AG09319 (cell line): ENCODE measurements at places on chromosomes 4 and X.

- no peak for DNase-seq
Observed at GRCh38 chrX:75230296-75230695, 43.6 kb upstream of the UPRT start.

DNA sequence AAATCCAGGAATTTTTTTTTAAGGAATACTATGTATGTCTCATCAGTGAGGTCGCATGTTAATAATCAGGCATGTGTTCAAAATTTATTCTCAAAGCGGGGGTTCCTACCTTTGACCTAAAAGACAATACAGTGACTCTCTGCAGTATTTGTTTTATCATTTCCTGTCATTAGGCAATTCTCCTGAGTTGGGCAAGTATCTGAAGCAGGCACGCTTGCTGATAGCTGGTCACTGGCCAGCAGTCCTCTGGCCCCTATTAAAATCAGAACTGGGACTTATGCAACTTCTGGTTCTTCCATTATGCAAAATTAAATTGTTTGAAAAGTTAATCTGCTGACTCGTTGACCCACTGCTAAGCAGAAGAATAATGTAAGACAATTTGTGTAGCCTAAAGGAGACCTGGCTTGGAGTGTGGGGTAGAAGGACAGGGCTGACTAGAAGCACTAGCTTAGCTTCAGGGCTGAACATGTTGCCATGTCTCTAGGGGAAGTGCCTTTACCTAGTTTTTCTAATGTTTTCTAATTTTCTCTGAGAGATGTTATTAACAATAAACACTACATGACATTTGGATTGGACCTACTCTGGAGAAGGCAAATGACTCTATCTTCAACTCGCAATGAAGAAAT is 36.0 kb upstream of the GABRA2 start:
- DNase-seq: no peak

DNA sequence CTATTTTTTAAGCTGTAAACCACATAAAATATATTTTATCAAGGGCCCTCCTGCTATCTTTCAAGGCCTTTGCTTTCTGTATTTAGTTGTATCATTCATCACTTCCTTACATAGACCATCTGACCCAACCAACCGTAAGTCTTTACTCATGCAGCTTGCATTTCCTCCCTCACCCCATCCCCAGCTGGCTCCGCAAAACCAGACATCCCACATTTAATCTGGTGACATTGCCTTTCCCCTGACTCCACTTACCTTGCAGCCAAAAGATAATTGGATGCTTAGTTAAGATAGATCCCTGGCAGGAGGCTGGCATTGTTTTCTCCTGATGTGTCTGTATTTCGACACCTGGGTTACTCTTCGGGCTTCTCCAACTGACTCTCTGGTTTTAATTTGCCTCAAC is 183.7 kb upstream of the LDB2 start:
- no peak for DNase-seq

- no peak for DNase-seq
Observed at GRCh38 chr4:122508083-122508482, 51.6 kb upstream of the IL2 start.

GRCh38 chr4:12178614-12179610 is 750.2 kb upstream of the HS3ST1 start:
- no peak for DNase-seq

GRCh38 chr4:42671431-42672194 is 14.7 kb upstream of the ATP8A1 start:
- no peak for DNase-seq

DNA sequence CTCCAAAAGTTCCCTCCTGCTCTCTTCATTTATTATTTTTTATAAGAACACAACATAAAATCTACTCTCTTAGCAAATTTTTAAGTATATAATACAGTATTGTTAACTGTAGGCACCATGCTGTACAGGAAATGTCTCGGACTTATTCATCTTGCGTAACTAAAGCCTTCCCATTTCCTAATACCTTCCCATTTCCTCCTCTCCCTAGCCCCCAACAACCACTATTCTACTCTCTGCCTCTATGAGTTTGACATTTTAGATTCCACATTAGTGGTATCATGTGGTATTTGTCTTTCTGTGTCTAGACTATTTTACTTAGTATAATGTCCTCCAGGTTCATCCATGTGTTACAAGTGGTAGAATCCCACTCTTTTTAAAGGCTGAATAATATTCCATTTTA is 15.8 kb upstream of the SYTL4 start:
- DNase-seq: no peak

GRCh38 chr4:5752376-5753184 is 41.6 kb downstream of the EVC start:
- no peak for DNase-seq

GRCh38 chrX:121154858-121155404 is 107.5 kb downstream of the GLUD2 start:
- no peak for DNase-seq

GRCh38 chr4:5793514-5793913 is 82.5 kb downstream of the EVC start:
- DNase-seq: no peak

DNA sequence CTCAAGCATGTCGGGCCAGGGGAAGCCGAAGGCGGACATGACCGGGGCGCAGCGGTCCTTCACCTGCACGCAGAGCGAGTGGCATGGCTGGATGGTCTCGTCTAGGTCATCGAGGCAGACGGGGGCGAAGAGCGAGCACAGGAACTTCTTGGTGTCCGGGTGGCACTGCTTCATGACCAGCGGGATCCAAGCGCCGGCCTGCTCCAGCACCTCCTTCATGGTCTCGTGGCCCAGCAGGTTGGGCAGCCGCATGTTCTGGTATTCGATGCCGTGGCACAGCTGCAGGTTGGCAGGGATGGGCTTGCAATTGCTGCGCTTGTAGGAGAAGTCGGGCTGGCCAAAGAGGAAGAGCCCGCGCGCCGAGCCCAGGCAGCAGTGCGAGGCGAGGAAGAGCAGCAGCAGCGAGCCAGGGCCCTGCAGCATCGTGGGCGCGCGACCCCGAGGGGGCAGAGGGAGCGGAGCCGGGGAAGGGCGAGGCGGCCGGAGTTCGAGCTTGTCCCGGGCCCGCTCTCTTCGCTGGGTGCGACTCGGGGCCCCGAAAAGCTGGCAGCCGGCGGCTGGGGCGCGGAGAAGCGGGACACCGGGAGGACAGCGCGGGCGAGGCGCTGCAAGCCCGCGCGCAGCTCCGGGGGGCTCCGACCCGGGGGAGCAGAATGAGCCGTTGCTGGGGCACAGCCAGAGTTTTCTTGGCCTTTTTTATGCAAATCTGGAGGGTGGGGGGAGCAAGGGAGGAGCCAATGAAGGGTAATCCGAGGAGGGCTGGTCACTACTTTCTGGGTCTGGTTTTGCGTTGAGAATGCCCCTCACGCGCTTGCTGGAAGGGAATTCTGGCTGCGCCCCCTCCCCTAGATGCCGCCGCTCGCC is at the start of gene SFRP2:
Gene SFRP2, minus strand, starts transcription at position 671 of the 864 bp plus-strand sequence. Its CDS starts 248 bp downstream, at position 423.
- DNase-seq: no peak

- no peak for DNase-seq
Observed at GRCh38 chr4:121736735-121737351, 28.1 kb downstream of the SMIM43 start.

GRCh38 chr4:104896660-104897645 is 249.7 kb upstream of the TET2 start:
- no peak for DNase-seq

DNA sequence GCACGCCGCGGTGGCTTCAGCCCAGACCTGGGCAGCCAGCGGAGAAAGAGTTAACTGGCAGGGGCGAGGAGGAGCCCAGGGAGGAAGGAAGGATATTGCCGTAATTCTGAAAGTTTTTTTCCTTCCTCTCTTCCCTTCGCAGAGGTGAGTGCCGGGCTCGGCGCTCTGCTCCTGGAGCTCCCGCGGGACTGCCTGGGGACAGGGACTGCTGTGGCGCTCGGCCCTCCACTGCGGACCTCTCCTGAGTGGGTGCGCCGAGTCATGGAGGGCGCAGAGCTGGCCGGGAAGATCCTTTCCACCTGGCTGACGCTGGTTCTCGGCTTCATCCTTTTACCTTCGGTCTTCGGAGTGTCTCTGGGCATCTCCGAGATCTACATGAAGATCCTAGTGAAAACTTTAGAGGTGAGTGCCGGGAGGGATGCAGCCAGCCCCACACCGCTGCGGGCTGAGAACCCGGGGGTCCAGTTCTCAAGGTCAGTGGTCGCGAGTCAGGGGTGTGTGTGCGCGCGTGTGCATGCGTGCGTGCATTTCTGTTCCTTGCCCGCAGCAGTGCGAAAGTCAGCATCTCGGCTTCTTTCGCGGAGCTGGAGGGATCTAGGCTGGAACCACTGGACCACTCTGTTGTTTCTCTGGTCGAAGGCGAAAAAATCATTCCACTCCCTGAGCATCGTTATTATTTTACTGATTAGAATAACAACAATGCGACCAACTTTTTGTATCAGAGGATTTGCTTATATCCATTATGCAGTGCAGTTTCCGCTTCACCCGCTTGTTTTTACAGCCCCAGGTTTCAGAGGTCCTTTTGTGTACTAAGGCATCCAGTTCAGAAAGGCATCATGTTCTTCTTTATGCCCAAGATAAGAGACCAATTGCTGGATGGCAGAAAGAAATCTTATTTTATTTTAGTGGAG is 709 bp downstream of the GPAT3 start:
- no peak for DNase-seq

- peak; percentile 51 for DNase-seq
Observed at GRCh38 chrX:74420196-74421035, 877 bp upstream of the SLC16A2 start.

GRCh38 chr4:66921433-66921832 is 623.9 kb downstream of the CENPC start:
- DNase-seq: no peak

DNA sequence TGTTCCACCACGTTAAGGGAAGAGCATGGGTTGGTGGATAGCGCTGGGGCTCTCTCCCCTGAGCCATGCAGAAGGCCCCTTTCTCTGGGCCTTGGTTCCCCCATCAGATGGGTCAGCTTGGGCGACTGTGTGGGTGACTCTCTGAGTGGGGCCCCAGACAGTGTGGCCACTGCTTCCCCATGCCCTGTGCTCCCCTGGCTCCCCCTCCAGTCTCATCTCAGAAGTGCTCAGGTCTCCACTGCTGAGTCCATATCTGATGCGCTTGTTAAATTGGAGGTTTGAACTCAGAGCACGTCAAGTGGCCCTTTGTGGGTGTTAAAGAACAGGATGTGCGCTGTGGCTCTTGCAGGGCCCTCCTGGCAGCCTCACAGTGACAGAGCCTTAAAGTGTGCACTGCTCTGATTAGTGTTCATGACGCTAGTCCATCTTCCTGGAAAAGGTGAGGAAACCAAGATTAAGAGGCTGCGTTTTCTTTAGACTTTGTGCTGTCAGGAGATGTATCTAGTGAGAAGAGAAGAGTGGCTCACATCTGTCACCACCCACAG is 59.8 kb downstream of the NELFA start:
- no peak for DNase-seq
